SJCRH30 (cell line): ENCODE measurements at places on chromosomes 11 and 22. TPM values are rescaled to one million over a fixed set of nuclear protein-coding genes. Genes with fewer than 3 reads are reported as not detected.

DNA sequence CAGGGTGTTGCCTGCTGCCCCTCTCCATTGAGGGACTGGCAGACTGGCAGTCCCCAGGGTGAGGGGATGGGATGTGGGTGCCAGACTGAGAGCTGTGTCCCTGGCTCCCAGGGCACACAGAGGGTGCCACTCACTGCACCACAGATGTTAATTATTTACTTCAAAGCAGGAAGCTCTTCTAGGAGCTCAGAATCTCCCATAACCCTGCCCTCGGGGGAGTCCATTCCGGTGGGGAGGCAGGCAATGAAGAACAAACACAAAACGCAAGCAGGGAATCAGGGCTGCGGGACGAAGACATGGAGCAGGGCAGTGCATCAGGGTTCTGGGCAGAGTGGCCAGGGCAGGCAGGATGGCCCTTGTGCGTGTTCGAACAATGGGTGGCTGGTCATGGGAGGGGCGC is 24.4 kb upstream of the FLRT1 start:
- no peak overlapping the region for H3K27ac ChIP-seq
- H3K36me3 ChIP-seq = no peaks in the 10 kb centered on the region
- no peak for DNase-seq
- no peaks in the 10 kb centered on the region for H3K27me3 ChIP-seq

DNA sequence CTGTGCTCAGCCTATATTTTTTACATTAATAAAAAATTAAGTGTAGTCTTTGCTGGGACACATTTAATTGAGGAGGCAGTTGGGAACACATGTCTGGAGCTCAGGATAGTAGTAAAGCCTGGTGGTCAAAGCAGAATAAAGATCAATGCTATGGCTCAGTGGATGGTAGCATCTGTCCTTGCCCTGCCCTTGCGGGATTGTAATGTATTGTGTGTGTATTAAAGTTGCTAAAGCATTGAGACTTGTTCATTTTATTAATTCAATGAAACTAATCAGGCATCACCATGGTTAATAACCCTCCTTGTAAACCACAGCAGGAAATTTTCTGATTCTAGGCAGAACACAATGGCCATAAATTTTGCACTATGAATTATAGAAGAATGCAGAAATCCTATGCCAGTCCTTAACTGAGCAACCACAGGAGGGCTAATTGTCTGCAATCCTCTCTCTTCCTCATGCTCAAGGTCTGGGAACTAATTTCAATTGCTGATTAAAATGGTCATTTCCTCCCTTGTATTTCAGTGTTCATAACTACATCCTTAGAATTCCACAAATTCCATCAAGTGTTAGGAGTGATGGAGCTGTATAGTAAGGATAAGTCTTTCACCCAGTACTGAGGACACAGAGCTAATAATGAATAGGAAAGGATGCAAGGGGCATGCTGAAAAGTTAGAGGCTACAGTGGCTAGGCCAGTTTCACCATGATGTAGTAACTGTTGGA is 403.2 kb upstream of the DDI1 start:
- DNase-seq = no peak
- no peaks in the 10 kb centered on the region for H3K4me1 ChIP-seq
- H3K27me3 ChIP-seq = no peaks in the 10 kb centered on the region
- H3K4me3 ChIP-seq = no peak overlapping the region
- no peak overlapping the region for H3K27ac ChIP-seq
- H3K36me3 ChIP-seq = no peaks in the 10 kb centered on the region

DNA sequence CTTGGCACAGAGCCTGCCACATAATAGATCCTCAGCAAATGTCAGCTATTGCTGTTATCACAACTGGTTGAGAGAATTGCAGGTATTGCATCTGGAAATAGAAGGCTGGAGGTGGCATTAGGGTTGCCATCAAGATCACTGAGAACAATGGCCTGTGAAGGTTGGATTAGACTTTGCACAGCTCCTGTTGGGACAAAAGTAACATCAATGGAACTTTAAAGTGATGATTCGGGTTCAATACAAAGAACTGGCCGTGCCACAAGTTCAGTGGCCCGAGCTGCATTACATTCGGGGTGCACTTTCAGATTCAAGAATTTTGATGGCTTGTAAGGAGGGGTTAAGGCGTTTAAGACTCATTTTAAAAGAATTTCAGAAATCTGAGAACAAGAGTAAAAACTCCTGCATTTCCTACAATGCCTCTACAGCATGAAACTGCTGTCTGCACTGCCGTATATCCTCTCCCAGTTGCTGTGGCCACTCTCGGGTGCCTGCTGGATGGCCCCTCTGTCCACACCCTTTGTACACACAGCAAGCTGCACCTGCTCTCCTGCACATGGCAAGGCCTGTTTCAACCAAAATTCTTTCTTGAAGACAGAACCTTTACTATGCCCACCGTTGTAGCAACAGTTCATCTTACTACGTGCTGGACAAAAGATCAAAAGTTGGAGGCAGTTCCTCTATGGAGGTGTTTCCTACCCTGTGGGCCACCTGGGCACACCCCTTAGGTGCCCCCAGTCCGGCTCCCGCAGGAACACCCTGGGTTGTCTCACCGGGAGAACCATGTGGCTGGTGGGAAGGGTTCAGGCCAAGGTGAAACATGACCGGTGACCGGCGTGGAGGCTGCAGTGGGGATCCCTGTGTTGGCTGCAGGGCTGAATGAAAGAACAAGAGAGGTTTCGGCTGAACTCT is 17.5 kb upstream of the SHANK2 start:
- H3K4me3 ChIP-seq = no peak overlapping the region
- H3K27ac ChIP-seq = no peak overlapping the region
- H3K4me1 ChIP-seq = no peaks in the 10 kb centered on the region
- no peak for DNase-seq

DNA sequence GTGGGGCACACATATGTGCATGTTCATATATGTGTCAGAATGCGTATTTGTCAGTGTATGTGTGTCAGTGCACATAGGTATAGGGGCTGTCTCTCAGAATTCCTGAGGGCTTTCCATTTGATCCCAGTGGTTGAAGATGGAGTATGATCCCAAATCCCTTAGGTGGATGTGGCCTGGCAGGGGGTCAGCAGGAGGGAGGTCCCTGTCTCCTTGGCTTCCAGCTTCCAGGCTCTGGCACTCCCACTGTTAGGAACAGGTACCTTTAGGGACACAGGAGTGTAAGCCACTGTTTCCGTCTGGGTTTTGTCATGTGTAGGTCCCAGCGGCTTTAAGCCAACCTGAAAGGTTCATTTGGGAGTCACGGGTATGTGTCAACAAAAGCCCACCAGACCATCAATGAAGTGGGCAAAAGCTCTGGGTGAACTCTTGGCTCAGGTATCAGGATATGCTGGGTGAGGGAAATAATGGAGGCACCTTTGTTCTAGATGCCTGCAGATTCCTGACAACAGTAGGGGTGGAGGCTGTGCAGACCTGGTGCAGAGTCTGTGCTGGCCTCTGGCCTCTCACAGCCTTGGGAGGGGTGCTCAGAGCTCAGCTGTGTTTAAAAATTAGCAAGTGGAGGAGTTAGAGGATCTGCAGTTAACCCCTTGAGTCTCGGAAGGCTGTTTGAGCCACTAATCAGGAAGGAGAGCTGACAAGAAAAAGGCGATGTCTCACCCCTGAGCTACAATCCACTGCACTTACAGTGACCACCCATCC is 9.0 kb downstream of the KCNQ1OT1 start:
- no peak overlapping the region for H3K4me3 ChIP-seq
- no peak overlapping the region for H3K27ac ChIP-seq
- no peak for DNase-seq
- peaks cover 30% of the 10 kb centered on the region for H3K4me1 ChIP-seq
- H3K36me3 ChIP-seq = peaks cover 92% of the 10 kb centered on the region

DNA sequence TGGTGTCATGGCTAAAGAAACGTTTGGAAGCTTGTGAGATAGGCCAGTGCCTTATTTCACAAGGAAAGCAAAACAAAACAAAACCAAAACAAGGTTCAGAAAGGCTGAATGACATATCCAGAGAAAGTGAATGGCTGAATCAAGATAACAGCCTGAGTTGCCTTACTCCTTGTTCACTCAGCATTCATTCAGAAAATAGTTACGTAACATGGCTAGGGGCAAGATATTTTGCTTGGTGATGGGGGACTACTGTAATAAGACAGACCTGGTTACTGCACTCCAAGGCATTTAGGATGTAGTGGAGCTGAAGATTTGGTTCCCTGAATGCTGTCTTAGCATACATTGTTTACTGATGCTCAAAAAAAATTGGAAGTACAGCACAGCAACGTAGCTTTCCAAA is 47.7 kb downstream of the C11orf91 start:
- no peak for DNase-seq
- no peak overlapping the region for H3K4me3 ChIP-seq
- no peak overlapping the region for H3K27ac ChIP-seq
- H3K4me1 ChIP-seq = peaks cover 23% of the 10 kb centered on the region
- H3K36me3 ChIP-seq = no peaks in the 10 kb centered on the region

GRCh38 chr22:35431483-35432227 is 31.7 kb downstream of the MCM5 start:
- DNase-seq = no peak
- H3K4me1 ChIP-seq = peaks cover 5% of the 10 kb centered on the region
- no peaks in the 10 kb centered on the region for H3K27me3 ChIP-seq
- H3K4me3 ChIP-seq = no peak overlapping the region
- peaks cover 19% of the 10 kb centered on the region for H3K36me3 ChIP-seq

DNA sequence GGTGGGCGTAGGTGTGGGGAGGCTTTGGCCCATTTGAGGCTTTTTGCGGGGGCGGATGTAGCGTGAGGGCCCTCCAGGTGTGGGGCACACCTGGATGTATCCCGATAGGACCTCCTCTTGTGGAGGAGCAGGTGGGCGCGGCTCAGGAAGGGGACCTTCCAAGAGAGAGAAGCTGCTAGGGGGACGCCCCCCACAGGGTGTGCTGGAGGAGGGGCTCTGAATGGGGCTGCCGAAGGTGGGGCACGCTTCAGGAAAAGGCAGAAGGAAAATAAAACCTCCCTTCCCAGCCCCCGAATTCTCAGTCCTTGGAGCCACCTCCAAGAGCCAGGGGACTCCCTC is 621 bp downstream of the SGSM1 start:
- H3K27ac ChIP-seq = no peak overlapping the region
- no peaks in the 10 kb centered on the region for H3K4me1 ChIP-seq
- H3K4me3 ChIP-seq = no peak overlapping the region
- no peak for DNase-seq
- peaks cover 5% of the 10 kb centered on the region for H3K27me3 ChIP-seq
- H3K36me3 ChIP-seq = no peaks in the 10 kb centered on the region

DNA sequence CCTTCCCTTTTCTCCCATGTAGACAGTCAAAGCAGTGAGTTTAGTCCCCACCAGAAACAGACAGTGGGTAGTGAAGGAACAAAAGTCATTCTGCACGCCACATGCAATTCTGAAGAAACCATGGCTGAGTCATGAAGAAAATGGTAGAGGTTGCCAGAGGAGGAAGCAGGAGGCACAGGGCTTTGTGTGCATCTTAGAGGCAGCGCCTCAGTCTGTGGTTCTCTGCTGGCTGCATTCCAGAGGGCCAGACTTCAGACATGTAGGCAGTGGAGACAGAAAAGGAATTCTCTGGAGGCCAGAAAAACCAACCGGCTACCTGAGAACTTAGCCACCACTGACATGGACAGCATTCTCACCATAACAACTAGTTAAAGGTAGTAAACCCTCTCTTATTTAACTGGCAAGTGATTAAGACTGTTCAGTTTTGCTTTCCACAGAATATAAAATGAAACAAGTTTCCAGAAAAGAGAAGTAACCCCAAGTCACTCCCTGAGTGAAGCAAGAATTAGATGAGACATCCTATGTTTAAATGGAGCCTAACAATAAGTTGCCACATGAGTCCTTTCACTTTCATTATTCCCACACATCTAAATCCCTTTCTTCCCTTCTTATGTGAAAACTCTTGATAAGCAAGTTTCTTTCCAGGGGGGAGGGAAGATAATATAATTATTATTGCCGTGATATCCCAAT is 556.1 kb downstream of the SOX6 start:
- no peak for DNase-seq
- H3K36me3 ChIP-seq = no peaks in the 10 kb centered on the region
- H3K4me3 ChIP-seq = no peak overlapping the region
- no peak overlapping the region for H3K27ac ChIP-seq

DNA sequence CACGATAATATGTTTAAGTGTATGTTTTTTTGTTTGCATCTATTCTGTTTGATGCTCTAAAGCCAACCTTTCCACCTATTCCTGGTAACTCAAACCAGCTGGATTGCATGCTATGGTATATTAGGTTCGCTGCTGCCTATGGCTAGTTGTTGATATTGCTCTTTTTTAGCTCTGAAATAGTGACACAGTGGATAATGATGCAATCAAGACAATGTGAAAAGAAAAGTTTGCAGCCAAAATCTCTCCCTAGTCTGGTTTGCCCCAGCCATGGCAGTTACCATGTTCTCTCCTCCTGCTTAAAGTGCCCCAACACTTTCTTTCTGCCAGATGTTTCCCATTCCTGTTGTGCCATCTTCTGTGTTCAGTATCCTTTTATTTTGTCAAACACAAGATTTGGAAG is 269.7 kb downstream of the DYNC2H1 start:
- H3K27me3 ChIP-seq = no peaks in the 10 kb centered on the region
- no peak overlapping the region for H3K4me3 ChIP-seq
- no peak for DNase-seq
- H3K36me3 ChIP-seq = no peaks in the 10 kb centered on the region
- H3K4me1 ChIP-seq = no peaks in the 10 kb centered on the region

- H3K4me1 ChIP-seq = peaks cover 6% of the 10 kb centered on the region
- DNase-seq = peak; percentile 72
- H3K27ac ChIP-seq = no peak overlapping the region
- H3K36me3 ChIP-seq = no peaks in the 10 kb centered on the region
Observed at GRCh38 chr22:44309137-44309536, 3.6 kb downstream of the SHISAL1 start.

DNA sequence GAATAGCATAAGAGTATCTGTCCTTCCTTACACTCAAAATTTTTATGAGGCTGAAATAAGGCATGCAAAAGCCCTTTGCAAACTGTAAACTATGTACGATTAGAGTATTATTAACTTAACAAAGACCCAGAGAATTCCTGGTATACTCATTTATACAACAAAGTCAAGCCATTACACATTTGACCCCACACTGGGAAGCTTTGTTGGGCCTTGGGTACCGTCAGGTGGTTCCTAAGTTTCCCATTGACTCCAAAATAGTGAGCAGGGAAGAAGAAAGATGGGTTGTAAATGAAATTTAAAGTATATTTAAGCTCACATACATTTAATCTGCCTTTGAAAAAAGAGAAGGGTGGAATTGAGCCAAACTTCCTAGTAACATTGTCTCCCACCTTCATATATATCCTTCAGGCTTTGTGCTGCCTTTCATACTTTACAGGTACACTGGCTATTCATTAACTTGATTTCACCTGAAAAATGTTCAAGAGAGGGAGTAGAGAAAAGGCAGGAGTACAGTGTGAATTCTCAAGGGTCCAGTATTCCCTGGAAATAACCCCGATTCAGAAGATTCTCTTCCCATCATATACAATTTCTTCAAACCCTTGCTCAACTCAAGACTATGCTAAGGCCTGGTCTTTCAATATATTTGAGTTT is 68.6 kb downstream of the SOX6 start:
- peaks cover 14% of the 10 kb centered on the region for H3K4me1 ChIP-seq
- DNase-seq = no peak
- H3K36me3 ChIP-seq = no peaks in the 10 kb centered on the region
- no peaks in the 10 kb centered on the region for H3K27me3 ChIP-seq
- H3K27ac ChIP-seq = no peak overlapping the region

The TYR gene
- total RNA-seq = not detected in 2 replicates

The LBHD1 gene
- total RNA-seq = 3.2 and 6.3 TPM in 2 replicates

The MIAT gene
- total RNA-seq = 1.3 and 1.9 TPM in 2 replicates

The PGM2L1 gene
- total RNA-seq = 7.5 and 9.0 TPM in 2 replicates

The APOBEC3F gene
- not detected in 2 replicates for total RNA-seq

The ABCC8 gene
- not detected in 2 replicates for total RNA-seq

The GAL3ST1 gene
- not detected in 2 replicates for total RNA-seq

The EFCAB6 gene
- not detected in 2 replicates for total RNA-seq
